ENCODE measurements at places on chromosomes 7 and 10.

DNA sequence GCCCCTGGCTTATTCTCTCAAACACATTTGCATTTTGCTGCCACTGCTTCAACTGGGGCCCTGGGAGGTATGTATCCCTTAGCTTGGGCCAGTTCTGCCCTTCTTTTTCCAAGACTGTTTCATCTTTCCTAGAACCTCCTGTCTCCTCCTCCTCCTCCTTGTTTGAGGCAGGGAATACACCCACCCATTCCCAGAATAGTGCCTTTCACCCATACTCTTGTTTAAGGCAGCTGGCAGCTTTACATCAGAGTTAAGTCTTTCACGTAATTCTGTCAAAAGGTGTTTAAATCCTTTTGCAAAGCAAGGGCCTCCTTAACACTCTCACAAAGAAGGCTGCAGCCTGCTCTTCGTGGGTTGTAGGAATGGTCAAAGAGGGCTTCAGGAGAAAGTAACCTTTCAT, 150.9 kb upstream of the AGK start:
- no peak for DNase-seq

DNA sequence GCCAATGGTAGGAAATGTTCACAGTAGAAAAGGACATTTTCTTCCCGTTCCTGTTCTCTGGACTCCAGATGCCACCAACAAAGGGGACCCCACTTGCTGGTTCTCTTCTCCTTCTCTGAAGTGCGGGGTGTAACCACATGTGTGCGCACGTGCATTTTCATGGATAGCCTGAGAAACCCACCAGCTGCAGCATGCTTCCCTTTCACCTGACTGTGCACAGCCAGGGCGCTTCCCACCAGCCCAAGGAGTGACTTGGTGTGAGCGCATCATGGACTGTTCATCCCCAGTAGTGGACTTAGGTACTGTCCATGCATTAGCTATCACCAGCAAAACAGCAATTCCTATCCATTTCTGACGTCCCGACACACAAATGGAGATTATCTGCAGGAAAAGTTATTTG, 29.6 kb upstream of the DPYSL4 start:
- DNase-seq: no peak

DNA sequence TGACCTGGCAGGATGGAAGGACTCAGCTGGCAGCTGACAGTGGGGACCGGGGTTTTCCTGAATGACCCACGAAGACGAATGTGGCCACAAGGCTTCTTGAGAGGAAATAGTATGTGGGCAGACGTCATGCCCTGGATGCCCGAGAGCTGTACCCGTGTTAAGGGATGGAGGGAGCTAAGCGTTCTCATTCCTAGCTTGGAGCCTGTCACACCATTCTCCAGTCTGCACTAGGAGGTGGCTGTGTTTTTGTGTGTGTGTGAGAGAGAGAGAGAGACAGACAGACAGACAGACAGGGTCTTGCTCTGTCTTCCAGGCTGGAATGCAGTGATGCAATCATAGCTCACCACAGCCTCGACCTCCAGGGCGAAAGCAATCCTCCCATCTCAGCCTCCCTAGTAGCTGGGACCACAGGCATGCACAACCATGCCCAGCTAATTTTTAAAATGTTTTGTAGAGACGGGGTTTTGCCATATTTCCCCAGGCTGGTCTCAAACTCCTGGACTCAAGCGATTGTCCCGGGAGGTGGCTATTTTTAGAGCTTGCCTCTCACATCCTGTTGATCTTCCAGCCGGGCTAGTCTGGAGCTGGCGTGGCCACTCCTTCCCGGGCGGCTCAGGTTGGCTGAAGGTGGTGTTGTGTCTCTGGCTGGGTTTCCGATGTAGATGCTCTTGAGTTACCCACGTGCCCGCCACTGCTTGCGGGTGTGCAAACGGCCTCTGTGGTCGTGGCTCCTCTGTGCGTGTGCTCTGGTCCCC, 2.1 kb downstream of the AMZ1 start:
- peak; percentile 70 for DNase-seq

- no peak for DNase-seq
These were observed 248.1 kb downstream of the KIF20B start for GRCh38 chr10:89949496-89949895.

DNA sequence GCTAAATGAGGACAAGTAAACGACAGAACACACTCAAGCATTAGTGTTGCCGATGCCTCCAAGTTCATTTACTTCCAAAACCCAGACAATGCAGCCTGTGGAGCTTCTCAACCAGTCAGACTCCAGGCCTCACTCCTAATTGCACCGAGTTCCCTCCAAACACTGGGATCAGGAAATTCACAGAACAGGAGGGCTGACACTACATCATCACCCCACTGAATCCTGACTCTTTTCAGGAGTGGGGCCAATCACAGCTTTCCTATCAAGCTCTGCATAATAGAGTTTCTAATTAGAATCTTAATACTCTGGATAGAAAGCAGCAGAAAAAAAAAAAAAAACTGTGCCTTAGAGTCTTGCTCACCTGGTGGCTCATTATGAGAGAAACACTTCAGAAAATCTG, 103.7 kb downstream of the GLI3 start:
- DNase-seq: no peak

- DNase-seq: no peak
These were observed 73.0 kb downstream of the CTBP2 start for GRCh38 chr10:125087191-125087896.

DNA sequence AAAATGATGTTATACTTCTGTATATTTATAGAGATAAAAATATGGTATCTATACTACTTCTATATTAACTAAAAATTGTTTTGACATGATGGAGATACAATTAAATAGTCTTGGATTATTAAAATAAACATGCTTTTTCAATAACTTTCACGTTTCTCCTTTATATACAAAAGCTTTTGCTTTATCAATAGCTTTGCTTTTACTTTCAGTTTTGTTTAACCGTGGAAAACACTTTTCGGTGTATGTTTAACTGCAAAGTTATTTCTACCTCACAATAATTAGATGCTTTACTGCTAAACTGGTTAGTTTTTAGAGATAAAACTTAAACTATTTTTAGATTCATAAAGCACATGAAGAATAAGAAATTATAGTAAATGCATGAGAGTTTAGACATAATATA, 432.1 kb upstream of the PCDH15 start:
- no peak for DNase-seq

- peak; percentile 69 for DNase-seq
These were observed 12.6 kb downstream of the KLLN start for GRCh38 chr10:87850742-87851205.

- peak; percentile 30 for DNase-seq
These were observed 106.3 kb downstream of the ATXN7L1 start for GRCh38 chr7:105769901-105770628.

DNA sequence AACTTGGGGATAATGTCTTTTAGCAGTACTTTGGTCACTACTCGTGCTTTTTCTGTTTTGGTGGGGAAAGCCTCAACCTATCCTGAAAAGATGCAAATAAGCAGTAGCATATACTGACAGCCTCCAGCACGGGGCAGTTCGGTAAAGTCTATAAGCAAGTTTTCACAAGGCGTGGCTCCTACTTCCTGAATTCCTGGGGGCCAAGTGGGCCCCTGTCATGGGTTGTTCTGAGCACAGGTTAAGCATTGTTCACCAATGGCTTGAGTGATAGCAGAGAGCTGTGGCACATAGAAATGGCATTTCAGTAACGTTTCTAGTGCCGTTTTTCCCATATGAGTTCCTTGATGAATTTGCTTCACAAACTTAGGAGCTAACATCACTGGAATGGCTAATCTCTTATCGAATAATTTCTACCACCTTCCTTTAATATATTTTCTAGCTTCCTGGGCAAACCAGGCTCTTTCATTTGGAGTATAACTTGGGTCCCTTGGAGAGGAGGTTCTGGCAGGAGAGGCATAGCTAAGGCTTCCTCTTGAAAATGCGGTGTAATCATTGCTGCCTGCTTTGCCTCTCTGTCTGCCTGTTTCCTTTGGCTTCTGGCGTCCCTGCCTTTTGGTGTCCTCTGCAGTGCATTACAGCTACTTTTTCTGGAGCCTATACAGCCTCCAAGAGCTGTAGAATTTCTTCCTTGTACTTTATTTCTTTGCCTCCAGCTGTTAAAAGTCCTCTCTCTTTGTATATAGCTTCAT, 11.7 kb upstream of the ZNF239 start:
- DNase-seq: no peak

GRCh38 chr7:73611017-73611555, 13.2 kb downstream of the MLXIPL start:
- no peak for DNase-seq

- no peak for DNase-seq
These were observed 72.9 kb upstream of the AMPH start for GRCh38 chr7:38704041-38704547.

GRCh38 chr7:66639773-66640172, 11.1 kb downstream of the KCTD7 start:
- DNase-seq: no peak

DNA sequence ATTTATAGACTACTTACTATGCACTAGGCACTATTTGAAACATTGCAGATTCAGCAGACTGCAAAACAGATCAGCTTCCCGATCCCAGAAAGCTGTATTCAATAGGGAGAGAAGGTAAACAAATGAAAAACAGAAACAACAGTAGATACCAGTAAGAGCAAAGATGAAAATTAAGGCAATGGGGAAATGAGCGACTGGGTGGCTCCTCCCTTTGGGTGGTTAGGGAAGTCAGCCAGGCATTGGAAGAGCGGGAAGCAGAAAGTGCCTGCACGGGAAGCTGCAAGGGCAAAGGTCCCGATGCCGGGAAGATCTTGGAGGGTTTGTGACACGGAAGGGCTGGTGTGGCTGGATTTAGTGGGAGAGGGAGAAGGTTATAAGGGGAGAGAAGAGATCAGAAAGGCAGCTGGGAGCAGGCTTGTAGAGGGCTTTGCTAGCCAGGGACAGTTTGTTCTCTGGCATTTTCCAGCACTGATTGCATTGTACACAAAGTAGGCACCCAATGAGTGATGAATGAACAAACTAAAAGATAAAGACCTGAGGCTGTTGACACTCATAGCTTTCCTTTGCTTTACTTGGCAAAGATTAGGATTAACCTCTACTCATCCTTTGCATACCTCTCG, 67.8 kb downstream of the NAMPT start:
- peak; percentile 22 for DNase-seq

DNA sequence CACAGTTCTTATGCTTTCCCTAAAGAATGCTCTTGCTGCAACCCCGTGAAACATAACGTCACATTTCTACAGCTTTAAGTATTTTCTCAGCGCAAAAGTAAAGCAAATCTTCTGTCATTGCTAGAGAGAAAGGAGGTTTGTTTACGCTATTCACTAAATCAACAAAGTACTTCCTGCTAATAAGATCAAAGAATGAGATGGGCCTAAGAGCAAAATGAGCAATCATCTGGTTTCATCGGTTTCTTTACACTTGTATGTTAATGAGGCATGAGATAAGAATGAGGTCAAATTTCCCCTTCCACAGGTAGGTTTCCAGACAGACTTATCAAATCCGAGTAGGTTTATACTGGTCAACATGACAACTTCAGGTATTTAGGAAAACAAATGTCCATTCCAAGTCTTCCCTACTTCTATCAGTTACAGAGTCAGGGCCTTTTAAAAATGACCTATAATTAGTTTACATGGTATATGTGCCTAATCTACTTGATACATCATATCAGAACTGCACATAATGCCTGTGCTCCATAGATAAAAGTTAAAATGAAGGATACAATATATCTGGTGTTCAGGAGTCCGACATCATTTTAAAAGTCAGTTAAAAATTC, 8.4 kb downstream of the USP6NL start:
- DNase-seq: no peak

DNA sequence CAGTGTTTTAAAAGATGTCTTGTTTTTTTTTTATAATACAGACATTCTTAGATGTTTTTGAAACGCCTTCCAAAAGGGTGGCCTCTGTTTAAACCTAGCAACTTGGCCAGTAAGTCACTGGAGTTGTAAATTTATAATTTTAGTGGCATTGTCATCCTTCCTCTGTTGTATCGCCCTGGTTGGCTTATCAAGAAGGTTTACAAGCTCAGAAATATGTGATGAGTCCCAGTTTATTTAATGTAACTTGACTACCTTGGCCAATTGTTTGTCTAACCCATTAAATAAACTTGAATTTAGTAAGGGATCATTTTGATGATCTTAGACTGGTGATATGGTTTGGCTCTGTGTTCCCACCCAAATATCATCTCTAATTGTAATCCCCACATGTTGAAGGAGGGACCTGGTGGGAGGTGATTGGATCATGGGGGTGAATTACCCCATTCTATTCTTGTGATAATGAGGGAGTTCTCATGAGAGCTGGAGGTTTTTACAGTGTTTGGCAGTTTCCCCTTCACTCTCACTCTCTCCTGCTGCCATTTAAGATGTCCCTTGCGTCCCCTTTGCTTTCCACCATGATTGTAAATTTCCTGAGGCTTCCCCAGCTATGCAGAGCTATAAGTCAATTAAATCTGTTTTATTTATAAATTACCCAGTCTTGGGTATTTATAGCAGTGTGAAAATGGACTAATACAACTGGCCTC, 13.4 kb upstream of the NT5C3A start:
- DNase-seq: no peak

DNA sequence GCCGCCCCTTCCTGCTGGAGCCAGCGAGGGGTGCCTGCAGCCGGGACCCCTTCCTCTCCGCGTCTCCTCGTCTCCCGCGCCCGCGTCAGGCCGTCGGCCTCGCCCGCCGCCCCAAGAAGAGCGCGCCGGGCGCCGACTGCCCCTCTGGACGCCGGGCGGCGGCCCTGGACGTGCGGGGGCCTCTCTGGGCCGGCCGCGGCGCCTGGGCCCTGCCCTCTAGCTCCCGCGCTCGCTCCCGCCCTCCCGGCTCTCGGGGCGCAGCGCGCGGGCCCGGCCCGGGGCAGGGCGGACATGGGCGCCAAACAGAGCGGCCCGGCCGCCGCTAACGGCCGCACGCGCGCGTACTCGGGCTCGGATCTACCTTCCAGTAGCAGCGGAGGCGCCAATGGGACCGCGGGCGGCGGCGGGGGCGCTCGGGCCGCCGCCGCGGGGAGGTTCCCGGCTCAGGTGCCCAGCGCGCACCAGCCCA, 704 bp downstream of the ZNRF2 start:
- DNase-seq: peak; percentile 39

DNA sequence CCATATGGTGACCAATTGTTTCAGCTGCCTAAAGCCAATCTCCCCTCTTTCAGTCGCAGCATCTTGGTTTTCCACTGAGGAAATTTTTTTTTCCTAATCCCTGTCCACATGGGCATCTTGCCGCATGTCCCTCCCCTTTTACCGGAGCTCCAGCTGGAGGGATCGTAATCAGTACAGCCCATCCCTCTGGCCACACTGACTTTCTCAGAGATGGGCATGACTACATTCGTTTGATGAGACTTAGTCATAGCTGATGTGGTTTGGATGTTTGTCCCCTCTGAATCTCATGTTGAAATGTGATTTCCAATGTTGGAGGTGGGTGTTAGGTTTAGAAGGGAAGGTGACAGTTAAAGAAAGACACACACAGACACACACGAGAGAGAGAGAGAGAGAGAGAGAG, 186.8 kb upstream of the CXCL12 start:
- DNase-seq: peak; percentile 54
